ENCODE measurements at places on chromosomes 2 and 18.

DNA sequence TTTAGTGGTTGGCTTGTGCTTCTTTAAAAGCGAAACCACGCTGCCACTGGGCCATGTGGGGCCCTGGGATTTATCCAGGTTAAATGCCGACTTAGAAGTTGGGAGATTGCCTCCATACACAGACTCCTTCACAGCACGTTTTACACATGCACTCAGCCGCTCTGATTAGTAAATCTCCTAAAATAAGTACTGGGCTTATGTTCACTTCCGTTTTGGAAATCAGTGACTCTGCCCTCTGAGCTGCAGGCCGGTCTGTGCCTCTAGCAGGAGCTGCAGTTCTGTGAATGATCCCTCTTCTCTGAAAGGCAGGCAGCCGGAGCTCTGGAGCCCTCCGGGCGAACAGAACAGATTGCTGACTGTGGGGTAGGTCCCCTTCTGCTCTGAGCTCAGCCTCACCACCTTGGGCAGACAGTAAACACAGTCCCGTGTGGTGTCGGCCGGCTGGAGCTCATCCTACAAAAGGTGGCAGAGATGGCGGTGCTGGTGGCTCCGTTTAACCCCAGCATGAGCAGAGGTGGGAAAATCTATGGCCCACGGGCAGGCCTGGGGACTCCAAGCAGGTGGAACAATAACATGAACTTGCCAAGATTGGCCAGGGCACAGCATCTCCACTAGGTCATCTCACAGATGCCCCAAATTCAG, 9.8 kb upstream of the RAB17 start:
- no peak for DNase-seq

DNA sequence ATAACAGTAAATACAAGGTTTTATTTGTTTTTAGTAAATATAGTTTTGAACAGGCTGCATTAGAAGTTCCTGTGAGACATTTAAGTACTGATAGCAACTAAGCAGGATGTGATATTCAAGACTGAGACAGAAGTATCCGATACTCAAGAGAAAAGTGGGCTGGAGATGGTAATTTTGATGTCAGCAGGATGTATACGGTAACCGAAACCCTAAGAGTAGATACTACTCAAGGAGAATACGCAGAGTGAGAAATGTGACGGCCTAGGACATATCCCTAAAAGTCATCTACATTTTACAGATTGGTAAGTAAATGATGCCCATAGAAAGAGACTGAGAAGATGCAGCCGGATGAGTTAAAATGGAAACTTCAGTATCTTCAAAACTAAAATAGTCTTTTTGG, 115.4 kb downstream of the GORASP2 start:
- no peak for DNase-seq

- no peak for DNase-seq
Measured at GRCh38 chr2:239566995-239567568, 166.3 kb upstream of the HDAC4 start.

DNA sequence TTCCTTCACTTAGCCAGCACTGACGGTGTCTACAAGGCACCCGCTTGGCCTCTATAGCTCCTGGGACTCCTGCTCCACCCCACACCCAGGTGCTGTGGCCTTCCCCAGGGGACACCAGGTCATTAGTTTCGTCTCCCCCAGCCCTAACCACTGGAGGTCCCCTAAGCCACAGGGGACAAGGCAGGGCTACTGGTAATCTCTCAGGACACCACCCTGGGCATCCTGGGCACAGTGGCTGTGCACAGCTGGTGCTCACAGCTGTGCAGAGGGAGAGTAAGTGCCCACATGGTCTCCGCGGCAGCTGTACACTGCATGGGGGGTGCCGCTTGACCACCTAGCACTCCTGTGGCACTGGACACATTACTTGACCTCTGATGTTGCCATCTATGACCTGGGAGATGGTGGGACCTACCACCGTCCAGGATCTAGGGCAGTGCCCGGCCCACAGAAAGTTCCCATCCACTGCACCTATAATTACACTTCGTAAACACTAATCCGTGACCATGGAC, 134.0 kb downstream of the HDAC4 start:
- no peak for DNase-seq

GRCh38 chr2:44740678-44741077, 200.8 kb upstream of the SIX3 start:
- no peak for DNase-seq

GRCh38 chr2:180336550-180336949, 329.5 kb upstream of the CWC22 start:
- DNase-seq = no peak

DNA sequence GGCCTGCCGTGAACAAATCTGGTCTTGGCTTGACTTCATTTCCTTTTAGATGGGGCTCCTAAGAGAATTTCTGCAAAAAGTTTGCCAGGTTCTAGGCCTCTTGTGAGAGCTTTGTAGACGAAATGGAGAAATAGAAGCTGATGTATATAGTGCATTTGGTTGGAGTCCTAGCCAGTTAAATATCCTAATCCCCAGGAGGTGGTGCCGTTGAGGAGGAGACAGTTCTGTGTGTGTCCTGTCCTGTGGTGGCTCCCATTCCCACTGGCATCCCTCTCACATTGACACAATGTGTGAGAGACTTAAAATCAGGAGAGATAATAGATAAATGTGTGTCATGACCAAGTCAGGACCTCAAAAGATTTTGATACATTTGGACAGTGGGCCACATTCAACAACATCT, 34.6 kb upstream of the DNER start:
- DNase-seq = no peak

DNA sequence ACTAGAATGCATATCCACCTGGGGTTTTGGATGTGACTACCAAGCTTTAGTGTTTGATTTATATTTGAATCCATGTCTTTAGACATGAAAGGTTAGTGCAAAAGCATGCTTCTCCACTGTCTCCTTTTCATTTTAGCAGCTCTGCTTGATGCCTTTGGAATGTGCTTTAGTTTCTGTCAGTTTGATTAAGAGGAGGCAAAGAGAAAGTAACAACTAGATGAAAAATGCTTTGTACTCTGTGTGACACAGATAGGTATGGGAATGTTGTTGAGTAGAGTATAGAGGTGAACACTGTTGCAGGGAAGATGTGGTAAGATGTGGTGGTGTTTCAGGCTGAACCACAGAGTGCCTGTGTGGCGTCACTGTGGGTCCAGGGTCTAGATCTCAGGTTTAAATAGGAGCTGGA, 19.8 kb downstream of the PIK3C3 start:
- DNase-seq = no peak

DNA sequence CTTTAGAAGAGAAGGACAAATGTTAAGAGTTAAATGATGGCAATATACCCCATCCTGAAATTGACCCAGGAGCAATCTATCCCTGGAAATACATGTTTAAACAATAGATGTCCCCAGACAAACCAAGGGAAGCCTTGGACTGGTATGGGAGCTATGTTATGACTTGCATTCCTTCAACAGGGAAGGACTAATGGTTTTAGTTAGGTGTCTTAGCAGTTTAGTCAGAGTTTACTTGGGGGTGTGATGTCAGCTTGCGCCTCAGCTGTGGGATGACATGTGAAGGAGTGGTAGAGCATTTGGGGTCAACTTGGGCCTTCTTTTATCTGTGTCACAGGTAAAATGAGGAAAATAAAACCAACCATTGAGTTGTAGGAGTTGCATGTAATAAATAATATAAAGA, 36.8 kb downstream of the SPC25 start:
- DNase-seq = no peak
